ENCODE measurements at places on chromosomes 16 and 17. TPM values are rescaled to one million over a fixed set of nuclear protein-coding genes. Genes with fewer than 3 reads are reported as not detected.

- no peak for DNase-seq
Measured at GRCh38 chr16:28313587-28313986, 21.3 kb downstream of the SBK1 start.

GRCh38 chr16:31002250-31002700, 8.2 kb downstream of the STX1B start:
- peak; percentile 50 for DNase-seq

DNA sequence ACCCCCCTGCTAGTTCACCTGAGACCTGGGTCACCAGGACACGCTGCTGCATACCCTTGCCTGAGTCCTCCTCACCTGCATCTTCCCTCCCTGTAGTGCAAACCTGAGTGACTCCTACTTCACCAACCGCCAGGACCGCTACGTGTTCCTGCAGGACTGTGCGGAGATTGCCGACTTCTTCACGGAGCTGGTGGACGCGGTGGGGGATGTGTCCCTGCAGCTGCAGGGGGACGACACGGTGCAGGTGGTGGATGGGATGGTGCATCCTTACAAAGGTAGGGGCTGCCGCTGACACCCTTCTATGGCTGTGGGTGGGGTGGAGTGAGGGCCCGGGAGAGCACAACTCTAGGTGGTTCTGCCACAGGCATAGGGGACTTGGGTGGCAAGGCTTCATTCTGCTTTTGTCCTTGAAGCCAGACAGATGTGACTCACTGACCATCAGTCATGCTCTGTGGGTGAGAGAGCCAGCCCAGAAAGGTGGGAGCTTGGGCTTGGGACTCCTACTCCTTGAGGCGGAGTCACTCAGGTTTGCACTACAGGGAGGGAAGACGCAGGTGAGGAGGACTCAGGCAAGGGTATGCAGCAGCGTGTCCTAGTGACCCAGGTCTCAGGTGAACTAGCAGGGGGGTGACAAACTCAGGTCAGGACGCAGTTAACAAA, 22.3 kb downstream of the PGS1 start:
- DNase-seq, result no peak

DNA sequence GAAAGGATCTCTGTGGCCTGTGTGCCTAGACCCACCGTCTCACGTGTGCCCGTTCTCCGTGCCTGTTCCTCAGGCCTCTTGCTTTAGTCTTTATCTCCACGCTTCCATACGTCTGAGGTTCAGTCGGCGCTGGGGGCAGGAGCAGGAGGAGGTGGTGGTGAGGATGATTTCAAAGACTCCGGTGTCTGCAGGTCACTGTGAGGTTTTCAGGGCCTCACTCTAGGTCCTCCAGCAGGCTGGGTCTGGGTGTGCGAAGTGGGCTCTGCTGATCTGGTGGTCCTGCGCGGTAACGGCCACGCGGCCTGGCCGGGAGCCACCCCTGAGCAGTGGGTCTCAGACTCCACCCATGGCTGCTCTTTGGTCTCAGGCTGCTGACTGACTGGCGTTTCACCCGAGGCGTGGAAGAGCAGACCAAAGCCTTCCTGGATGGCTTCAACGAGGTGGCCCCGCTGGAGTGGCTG, 14.4 kb upstream of the CLEC18A start:
- DNase-seq, result no peak

DNA sequence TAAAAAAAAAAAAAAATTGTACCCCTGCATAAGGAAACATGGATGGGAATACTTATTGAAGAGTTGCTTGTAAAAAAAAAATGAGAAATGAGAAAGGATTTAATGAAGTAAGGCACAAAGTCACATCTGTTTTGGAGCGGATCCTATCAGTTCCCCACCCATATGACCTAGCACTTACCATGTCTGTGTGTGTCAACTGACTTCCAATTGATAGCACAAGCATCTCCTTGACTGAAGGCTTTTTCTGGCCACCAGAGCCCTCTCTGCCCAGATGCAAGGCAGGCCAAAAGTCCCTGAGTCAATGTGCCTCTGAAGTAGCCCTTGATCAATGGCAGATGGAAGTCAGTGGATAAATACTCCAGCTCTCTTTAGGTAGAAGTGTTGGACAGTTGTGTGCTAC, 13.4 kb upstream of the NLK start:
- DNase-seq, result no peak

The CDRT15L2 gene
- total RNA-seq, result not detected

The SLFN12L gene
- total RNA-seq, result 0.62 TPM

Data from tongue (tissue), 3 donors.